ENCODE measurements at places on chromosomes 7 and 10. TPM values are rescaled to one million over a fixed set of nuclear protein-coding genes. Genes with fewer than 3 reads are reported as not detected.

STEAP4 gene
- total RNA-seq = 0.27 TPM

CREB5 gene
- total RNA-seq = 23.6 TPM

CPA4 gene
- 1.00 TPM for total RNA-seq

SVIL gene
- total RNA-seq = 46.3 TPM

CD36 gene
- 32.1 TPM for total RNA-seq

DNA sequence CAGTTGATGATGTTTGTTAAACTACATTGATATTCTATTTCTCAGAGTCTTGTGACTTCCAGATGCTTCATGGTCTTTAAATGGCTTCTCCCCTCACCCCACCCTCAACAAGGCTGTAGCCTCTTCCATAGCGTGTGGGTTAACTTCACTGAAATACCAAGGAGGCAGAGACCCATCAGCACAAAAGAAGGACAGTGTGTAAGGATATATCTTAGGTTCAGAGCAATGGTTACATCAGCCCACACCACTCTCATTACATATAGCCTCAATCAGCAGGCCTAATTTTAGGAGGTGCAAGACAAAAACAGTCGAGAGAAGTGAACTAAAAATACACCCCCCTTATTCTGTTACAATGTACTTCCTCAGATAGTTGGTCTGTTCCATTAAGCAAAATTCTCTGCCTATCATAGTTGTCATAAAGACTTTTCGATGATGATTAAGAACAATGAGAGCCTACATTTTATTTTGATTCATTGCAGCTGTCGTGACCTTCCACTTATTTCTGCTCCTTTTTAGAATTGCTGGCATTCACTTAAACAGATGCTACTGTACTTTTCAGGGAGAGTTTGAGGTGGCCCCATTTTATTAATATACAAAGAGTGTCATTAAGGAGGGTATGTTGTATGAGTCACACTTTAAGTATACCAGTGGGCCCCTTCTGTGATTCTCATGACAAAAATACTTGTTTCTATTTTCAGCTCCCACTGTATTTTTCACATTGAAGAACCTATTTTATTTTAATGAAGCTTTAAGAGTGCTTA, 52.1 kb downstream of the WIPF3 start:
- no peak for DNase-seq

- DNase-seq = no peak
Observed at GRCh38 chr10:131739206-131739605, 161.6 kb upstream of the PPP2R2D start.

- no peak for DNase-seq
Observed at GRCh38 chr10:113894581-113894980, 40.1 kb downstream of the NHLRC2 start.

- no peak for DNase-seq
Observed at GRCh38 chr7:134720091-134720935, 59.1 kb upstream of the CALD1 start.
